ENCODE measurements at places on chromosomes 6 and 20.

DNA sequence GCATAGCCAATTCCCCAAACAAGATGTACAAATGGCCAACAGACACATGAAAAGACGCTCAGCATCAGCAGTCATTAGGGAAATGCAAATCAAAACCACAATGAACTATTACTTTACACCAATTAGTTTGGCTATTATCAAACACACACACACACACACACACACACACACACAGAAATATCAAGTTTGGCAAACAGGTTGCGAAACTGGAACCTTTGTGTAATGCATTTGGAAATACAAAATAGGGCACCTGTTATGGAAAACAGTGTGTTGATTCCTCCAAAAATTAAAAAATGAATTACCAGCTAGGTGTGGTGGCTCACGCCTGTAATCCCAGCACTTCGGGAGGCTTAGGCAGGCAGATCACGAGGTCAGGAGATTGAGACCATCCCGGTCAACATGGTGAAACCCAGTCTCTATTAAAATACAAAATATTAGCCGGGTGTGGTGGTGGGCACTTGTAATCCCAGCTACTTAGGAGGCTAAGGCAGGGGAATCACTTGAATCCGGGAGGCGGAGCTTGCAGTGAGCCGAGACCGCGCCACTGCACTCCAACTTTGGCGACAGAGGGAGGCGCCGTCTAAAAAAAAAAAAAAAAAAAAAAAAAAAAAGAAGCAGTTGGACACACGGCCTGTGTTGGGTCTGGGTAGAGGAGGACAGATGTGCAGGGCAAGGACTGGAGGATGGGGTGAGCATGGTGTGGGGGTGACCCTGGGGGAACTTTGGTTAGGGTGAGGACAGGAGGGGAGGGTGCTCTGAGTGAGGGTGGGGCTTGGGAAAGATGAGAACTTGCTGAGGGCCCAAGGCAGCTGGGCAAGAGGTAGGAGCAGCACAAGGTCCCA, 23.8 kb downstream of the HLA-F start:
- DNase-seq: no peak

- DNase-seq: no peak
These were observed 802.3 kb downstream of the MAFB start for GRCh38 chr20:39886650-39887190.

DNA sequence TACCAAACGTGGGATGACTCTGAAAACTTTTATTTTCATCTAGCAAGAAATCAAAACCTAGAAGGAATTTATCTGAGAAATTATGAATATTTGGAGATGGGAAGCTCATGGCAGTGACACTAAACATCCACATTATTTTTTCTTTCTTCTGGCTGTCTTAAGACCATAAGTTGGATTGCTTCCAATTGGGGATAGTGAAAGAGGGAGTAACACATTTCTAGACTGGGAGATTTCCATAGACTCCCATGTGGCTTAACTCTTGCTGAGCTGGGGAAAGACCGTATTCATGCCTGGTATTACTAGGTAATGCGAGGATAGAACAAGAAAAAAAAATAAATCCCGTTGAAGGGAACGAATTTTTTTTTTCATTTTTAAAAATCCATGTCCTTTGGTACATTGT, 120.0 kb downstream of the UTRN start:
- no peak for DNase-seq

DNA sequence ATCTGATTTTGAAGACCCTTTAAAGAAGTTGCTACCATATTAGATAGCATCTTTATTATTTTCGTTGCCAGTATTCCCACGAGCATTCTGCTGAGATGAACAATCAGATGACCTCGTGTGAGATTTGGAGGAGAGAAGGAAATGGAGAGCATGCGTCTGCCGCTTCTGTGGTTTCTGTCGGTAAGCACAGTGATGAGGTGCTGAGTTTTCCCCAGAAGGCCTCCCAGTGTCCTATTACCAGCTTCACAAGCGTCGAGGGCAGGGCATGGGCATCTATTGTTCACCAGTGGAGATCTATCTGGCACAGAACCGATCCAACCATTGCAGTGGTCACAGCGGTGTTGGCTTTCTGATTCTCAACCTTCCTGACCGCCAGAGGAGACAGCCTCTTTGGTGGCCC, 29.4 kb downstream of the TRAF3IP2 start:
- no peak for DNase-seq

DNA sequence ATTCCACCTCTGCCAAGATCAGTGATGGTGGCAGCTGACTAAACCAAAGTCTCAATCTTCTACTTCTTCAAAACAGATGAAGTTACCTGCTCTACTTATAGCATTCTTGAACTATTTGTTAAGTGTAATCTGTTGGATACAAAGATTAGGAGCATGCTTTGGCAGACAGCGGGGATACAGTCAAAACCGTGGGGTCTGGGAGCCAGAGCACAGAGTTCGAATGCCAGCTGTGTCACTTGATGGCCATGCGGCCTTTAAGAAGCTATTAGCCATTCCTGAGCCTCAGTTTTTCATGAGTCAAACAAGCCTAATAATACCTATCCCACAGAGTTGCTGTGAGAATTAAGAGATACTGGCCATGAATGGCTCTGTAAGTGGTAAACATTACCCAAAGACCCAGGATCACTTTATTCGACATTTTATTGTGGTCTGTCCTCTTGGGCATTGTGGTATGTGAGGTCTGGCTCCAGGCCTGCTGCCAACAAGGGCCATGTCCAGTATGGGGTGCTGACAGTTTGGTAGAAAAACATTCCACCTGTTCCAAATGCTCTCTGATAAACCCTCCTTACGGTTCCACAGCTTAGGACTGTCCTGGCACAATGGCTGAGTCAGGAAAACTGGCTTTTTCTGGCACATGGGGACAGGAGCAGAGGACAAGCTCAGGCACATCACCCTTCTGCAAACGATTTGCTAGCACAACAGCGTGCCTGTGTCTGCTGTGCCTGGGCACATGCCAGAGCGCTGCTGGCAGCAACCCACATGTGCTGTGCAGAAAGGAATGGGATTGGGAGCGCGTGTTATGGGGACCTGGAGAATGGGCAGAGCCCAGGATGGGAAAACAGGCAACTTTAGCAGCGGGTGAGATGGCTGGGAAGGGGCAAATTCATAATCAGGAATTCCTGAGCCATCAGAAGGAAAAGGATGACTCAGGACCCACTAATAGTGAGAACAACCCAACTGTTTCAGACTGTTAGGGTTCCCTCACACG, 15.7 kb upstream of the FAM83C start:
- no peak for DNase-seq

DNA sequence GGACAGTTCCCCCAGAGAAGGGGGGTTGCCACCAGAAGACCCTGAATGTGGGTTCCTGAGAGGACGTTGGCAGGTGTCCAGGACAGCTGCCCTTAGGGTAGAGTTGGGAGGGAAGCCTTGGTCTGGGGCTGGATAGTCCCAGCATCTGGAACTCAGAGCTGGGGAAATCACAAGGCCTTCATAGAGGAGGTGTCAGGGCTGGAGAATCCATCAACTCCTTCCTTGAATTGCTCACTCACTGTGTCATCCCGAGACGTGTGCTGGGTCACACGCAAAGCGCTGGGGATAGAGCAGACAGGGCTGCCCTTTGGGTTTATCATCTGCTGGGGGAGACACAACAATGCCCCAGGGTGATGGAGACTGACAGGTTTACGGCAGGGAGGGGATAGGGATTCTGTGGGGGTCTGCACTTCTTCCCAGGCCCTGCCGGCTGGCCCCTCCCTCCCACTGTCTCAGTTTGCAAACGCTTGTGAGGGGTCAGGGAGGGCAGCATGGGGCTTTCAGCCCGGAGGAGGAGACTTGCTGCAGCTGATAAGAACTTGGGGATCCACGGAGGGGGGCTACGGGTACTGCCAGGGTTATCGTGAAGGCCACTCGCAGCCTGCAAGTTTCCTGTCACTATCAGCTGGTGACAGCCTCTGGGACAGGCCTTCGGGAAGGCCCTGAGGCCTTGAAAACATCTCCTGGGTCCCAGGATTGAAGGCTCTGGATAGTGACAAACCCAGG, 18.6 kb downstream of the RBM38 start:
- no peak for DNase-seq

- DNase-seq: no peak
These were observed 14.6 kb upstream of the FAXC start for GRCh38 chr6:99364026-99364425.

- DNase-seq: no peak
These were observed 32.4 kb downstream of the HBS1L start for GRCh38 chr6:135022050-135022697.

DNA sequence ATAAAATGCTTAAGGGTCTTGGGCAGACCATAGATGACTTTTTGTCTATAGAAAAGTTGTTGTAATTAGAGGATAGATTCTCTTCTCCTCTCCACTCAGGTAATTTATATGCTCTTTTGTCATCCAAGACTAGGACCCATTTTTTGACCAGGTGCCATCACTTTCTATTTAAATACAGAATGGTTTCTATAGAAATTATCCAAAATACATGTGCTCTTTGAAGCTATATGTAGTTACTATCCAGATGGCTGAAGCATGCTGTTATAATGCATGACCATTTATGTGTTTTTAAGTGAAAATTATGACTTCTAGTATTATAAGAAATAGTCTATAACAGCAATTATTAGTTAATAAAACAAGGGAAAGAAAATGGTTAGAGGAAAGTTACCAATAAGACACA, 3.0 kb upstream of the MLIP start:
- no peak for DNase-seq

- DNase-seq: no peak
These were observed 54.9 kb upstream of the NT5E start for GRCh38 chr6:85394853-85395538.

DNA sequence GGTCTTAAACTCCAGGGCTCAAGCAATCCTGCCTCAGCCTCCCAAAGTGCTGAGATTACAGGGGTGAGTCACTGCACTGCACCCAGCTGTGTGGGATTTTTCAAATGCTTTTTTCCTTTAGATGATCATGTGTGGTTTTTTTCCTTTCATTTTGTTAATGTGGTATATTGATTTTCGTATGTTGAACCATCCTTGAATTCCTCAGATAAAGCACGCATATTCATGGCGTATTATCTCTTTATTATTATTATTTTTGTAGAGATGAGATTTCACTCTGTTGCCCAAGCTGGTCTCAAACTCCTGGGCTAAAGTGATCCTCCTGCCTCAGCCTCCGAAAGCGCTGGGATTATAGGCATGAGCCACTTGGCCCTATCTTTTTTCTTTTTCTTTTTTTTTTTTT, 7.0 kb downstream of the ZGPAT start:
- no peak for DNase-seq

- no peak for DNase-seq
These were observed 10.2 kb downstream of the TRIM10 start for GRCh38 chr6:30150671-30151395.

DNA sequence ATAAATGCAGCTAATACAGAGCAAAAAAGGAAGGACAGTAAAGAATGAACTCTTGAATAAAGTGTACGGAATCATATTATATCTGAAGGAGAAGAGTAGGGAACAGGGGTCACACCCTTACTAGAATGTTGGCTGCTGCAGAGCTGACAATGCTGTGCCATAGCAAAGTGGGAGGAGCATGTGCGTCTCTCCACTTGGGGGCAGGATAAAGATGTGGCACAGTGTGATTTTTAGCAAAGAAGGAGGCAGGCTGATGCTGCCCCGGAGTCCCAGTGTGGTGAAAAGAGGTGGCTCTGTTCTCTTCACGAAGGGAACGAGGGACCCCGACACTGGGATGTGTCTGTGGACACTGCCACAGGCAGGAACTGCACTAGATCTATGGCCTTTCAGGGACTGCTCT, 67.5 kb downstream of the INSM1 start:
- DNase-seq: peak; percentile 38

- DNase-seq: no peak
These were observed 125.7 kb upstream of the ARID1B start for GRCh38 chr6:156651486-156651885.

DNA sequence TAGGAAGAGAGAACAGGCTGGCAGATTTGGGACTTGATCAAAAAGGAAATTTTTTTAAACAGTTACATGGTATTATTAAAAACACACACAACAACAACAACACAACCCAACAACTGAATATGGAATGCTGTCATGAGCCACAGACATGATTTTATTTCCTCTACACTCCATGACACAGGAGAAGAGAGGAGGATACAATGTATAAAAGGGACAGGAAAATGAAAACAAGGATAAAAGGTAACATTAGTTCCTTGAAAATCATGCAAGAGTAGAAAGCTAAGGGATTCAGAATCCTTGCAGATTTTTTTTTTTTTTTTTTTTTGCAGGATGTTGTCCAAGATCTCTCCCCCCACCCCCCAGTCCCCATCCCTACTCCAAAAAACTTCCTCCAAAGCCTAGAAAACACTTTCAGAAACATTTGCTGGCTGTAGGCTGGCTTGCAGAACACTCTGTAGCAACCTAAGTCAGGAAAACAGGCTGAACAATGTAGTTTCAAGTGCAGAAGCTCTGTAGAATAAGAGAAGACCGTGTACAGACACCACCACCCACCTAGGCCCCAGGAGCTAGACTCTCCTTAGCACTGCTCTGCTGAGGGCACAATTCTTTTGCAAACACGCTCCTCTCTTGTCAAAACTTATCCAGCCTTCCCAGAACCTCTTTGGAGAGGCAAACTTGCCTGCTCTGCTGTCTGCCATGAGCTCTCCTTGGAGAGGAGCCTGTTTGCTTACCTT, 845 bp downstream of the ZMYND8 start:
- DNase-seq: no peak

- DNase-seq: no peak
These were observed 187.8 kb upstream of the JAG1 start for GRCh38 chr20:10861619-10862018.

DNA sequence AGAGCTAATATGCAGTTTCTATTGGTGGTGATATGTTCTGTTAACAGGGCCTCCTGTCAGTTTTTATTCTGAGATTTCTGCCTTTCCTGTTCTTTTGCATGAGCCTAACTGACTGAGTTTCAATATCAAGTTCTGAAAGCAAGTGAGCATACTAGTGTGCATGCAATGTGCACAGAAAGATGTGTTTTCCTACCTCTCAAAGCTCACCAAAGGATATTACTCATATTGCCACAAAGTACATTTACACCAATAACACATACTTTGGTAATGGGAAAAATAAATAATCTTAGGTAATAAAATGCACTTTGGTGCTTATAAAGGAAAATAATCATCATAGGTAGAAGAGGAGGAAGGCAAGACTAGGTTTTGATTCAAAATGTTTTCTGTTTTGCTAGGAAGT, 195.0 kb downstream of the KHDC1L start:
- no peak for DNase-seq

DNA sequence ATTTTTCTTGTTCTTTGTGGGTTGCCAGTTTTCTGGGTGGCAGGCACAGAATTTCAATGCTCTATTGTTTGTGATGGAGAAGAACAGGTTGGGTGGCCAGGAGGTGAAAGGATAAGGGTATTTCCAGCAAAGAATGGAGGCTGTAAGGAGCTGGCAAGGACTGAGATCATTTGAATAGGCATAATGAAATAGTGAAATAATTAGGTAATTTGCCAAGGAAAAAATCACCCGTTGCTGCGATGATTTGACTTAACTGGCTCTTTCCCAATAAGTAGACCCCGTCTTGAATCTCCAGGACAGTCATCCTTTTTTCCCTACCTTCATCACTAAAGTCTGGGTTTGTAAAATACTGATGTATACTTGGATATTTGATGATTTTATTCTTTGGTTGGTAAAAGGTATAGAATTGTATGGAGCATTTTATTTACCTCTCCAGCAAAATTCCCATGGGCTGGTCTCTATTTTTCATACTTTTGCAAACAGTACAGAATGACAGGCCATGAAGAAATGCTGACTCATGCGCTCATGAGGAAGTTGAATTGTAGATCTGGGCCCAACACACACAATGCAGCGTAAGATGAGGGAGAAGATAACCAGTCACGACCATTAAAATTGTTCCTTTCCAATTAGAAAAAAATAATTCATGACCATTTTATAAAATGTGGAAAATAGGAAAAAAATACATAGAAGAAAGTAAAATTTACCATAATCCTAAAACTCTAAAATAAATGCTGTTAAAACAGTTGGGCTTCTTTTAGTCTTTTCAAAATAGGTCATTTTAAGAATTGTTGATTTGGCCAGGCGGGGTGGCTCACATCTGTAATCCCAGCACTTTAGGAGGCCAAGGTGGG, 2.4 kb upstream of the GCNT2 start:
- DNase-seq: no peak

Data from NCI-H524 (cell line).